ENCODE measurements at places on chromosomes 12 and 14.

DNA sequence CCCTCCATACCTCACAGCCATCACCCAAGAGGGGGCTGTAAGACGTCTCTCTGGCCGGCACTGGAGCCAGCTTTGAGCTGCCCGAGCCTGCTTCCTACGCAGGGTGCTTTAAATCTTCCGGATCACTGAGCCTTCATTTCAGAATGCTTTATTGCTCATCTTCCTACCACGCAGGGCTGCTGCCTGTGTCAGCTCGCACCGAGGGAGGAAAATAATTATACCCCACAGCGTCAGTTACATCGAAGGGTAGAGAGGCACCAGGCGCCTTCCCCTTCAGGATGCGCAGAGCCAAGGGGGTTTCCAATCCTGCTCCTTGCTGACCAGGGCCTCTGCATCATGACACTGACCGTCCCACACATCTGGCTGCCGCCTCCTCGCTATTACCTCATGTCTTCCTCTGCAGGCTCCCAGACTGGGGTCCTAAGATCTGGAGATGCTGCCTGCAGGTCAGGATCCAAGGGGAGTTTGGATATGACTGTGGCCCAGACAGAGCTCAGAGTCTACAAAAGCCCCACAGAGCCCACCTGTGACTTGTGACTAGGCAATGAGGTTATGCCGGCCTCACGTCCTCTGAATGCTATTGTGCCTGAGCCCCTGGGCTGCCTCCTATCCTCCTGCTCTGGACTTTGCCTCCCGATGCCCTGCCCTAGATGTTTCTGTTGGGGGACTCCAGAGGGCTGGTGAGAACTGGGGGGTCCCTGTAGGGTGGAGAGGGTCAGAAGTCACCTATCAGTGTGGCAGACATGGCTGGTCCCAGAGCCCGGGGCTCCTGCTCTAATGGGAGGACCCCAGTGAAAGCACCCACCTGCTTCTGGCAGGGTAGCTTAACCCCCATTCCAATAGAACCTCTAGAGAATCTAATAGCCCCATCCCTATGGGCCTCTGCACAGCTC is 220.3 kb upstream of the RTL1 start:
- no peak for DNase-seq

DNA sequence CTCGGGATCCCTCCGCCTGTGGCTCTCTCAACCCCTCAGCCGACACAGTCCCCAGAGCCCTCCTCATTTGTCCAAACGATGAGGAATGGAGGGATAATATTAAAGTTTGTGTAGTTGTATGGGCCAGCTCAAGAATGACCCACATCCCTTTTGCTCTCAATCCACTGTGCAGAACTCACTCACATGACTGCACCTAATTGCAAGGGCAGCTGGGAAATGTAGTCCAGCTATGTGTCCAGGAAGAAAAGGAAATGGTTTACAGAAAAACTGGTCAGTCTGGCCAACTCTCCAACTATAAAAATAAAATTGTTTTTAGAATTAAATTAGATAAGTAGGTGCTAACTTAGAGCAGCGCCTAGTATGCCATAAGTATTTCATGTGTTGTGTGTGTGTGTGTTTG is 66.6 kb downstream of the GALNT8 start:
- DNase-seq: no peak

- DNase-seq: no peak
Observed at GRCh38 chr12:6684609-6685008, 4.6 kb downstream of the ZNF384 start.

- no peak for DNase-seq
Observed at GRCh38 chr14:23406244-23406643, 1.8 kb downstream of the MYH6 start.

DNA sequence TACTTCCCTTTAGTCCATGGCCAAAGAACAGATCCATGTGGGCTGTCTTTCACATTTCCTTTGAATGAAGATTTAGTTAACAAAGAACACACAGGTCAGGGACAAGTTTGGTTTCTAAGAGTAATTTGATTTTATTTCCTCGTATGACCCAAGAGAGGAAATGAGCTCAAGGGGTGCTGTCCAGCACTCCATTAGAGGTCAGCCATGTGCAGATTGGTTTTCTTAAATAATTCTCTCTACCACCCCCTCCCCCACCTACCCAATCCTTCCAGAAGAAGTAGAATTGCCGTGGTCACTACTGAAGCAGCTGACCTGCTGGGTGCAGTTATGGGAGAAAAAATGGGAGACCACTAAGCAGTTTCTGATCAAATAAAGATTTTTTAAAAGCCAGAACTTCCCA is 13.9 kb upstream of the OAS1 start:
- DNase-seq: no peak

DNA sequence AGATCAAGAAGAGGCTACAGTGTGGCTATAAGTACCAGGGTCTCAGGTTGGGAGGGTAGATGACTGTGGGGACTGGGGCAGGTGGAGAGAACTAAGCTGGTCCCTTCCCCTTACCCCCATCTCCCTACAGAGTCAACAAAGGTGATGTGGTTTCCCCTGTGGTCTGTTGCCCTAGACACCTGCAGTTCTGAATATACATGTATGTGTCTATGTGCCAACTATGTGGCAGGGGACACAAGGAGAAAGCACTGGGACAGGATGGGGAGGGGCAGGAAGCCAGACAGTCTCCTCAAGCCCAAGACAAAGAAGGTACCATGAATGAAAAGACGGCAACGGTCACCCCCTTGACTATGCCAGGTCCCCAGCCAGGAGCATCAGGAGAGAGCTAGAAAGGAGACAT is 4.5 kb upstream of the HDAC7 start:
- no peak for DNase-seq

GRCh38 chr12:62230652-62231051 is 29.6 kb upstream of the USP15 start:
- no peak for DNase-seq
